Stimulated activated memory B cell treated with anti-CD40 and anti-IgM and Interleukin-4, amounts not matched to agents 10 μg/mL and 1 μg/mL and 100 μg/mL, for 72 hours (primary cell): ENCODE measurements at places on chromosomes 7 and 10.

- no peak for ATAC-seq
These were observed 125.8 kb upstream of the PDSS1 start for GRCh38 chr10:26571655-26572054.

DNA sequence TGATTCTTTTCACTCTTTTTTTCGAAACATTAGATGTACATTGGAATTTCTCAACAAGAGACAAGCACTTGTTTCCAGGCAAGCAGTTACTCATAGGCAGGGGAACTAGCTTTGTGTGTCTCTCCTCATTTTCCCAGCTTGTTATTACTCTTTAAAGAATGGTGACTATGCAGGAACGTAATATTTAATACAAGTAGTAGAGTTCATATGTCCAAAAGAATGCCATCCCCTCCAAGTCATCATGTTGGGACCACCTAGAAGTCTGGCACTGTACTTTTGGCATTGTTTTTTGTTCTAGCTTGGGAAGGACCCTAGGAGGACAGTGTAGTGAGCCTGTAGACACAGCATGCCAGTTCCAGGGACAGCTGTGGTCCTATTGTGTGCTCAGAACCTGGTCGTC lies 650.7 kb downstream of the INHBA start:
- no peak for ATAC-seq

GRCh38 chr7:16396766-16397500 lies 24.4 kb downstream of the CRPPA start:
- ATAC-seq = no peak

DNA sequence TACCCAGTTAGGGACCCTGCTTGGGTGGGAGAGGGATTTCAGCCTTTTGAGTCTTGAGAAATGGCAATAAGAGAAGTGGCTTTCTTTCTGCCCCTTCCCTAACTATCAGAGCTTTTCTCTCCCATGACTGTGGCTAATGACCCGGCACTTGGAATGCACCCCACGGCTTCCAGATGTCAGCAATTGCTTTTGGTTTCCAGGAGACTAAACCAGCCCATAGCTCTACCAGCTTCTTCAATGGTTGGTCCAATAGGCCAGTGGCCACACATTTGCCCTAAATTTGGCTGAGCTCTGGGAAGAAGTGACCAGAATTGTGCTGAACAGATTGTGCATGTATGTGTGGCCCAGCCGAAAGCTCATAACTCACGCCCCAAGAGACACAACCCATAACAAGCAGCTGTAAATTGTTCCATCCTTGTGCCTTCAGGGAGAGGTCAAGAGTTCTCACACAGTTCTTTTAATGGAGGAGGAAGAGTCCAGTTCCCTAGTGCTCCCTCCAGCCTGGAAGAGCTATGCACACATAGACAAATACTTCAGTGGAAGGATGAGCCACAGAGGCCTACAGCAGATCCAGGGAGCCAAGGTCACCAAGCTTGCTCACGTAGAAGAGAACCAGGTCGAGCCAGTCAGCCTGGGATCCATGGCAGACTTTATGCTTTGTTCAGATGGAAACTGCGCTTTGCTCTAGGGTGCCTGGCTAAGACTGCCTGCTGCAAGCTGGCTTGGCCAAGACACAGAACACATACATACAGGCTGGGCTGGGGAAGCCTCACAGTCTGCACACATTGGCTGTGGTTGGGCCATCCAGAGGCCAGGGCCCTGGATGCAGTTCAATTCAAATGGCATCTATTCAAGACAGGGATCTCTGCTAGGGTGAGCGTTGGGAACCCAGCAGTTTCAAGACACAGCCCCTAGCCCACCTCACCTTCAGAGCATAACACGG lies 131.8 kb upstream of the HABP2 start:
- ATAC-seq = no peak

DNA sequence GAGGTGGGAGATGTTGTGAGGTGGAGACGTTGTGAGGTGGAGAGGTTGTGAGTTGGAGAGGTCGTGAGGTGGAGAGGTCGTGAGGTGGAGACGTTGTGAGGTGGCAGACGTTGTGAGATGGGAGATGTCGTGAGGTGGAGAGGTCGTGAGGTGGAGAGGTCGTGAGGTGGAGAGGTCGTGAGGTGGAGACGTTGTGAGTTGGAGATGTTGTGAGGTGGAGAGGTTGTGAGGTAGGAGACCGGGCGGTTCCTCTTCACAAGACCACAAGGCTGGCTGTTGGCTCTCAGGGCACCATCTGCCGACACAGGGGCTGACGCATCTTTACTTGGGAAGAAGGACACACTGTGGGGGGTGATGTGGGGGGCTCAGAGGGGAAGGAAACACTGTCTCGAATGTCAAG lies 34.7 kb upstream of the SHH start:
- no peak for ATAC-seq

- no peak for ATAC-seq
These were observed 77.8 kb downstream of the TCF7L2 start for GRCh38 chr10:113027574-113028455.

DNA sequence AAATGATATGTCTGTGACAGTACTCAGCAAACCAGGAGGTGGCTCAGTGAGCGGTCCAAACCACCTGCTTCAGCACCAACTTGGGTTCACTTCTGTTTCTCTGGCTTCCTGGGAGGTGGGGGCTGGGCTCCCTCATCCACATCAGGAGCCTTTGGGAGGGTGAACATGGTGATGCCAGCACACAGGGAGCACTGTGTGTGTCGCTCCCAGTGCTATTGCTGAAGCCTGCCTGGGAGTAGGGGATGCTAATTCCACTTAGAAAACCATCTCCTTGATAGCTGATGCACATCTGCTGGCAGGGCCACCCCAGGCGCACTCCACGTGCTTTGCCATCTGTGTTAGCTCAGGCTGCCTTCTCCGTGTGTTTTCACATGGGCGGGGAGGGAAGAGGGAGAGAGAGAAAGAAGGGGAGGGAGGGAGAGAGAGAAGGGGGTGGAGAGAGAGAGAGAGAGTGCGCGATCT lies 58.0 kb downstream of the RAMP3 start:
- no peak for ATAC-seq

DNA sequence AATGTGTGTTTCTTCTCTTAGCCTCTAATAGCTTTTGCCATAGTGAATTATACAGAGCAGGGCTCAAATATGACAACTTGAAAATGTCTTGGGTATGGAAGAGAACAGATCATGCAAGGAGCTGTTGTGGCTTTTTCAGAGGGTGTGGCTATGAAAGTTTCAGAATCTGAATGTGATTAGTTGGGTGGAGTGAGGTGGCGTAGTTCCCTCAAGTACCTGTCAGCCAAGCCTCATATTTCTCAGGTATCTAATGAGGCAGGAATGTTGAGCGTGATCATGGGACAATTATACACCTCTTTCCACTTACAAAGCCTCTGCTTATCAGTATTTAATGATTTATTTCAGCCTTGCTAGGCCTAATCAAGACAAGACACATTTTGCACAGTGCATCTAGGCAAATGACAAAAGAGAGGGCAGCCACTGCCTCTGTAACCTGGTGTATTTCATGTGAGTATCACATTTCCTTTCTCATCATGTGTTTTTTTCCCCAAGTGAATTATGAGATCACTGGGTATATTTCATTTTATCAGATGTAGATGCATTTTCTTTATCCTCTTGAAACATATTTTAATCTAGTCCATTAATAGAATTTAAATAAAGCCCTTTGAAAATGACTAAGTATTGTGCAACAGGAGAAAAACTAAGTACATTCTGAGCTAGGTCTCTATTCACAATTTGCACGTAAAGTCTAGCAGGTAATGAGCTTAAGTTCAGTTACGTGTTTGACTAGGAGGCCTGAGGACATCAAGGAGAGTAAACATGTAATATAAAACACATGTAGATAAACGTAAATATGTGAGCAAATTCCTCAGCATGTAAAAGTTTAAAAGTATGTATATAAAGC lies 644.4 kb upstream of the IGFBP3 start:
- ATAC-seq = no peak

DNA sequence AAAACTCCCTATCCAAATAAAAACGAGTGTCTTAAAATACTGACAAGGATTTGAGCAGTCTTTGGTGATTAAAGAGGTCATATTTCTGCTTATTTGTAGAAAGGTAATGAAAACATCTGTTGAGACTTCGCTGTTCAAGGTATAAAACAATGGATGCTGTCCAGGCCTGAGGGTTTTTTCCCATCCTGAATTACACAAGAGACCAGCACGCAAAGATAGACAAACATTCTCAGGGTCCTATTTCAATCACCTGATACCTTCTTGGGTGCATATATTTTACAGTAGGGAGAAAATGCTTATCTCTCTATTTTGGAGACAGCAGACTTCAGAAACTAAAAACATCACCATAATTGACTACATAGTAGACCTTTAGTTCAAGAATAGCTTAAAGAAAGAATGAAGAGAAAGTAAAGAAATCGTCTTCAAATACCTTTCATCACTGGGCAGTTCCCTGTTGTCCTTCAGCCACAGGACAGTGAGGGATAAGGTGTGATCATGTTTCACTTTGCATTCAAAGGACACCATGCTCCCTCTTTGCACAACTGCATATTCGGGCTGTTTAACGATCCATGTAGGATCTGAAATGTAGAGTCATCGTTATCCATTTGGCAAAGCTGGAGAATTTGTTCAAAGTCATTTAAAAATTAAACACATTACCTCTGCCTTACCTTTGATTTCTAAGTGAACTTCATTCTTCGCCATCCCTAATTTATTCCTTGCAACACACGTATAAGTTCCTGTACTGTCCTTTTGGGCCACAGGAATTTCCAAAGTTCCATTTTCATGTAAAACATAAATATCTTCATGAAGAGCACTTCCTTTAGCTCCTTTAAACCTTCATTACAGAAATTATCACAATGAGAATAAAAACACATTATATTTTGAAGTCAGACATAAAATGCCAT lies 63.7 kb upstream of the LAMB4 start:
- ATAC-seq = no peak
